ENCODE measurements at places on chromosomes 2 and 18.

DNA sequence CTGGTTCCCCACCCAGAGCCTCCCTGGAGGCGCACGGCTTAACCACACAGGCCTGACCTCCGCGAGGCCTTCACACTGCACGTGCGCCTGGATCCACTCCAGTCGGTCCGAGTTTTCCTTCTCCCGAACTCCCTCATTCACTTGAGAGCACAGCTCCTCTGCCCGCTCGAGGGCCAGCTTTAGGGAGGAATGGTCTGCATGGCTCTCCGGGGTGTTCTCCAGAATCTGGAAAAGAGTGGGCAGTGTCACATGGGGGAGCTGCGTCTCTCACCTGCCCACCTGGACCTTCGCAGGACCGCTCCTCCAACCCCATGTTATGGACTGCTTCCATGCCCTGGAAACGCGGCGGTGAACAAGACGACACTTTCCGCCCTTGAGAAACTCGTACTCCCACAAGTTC lies 35.9 kb downstream of the FAM228A start:
- DNase-seq: no peak

DNA sequence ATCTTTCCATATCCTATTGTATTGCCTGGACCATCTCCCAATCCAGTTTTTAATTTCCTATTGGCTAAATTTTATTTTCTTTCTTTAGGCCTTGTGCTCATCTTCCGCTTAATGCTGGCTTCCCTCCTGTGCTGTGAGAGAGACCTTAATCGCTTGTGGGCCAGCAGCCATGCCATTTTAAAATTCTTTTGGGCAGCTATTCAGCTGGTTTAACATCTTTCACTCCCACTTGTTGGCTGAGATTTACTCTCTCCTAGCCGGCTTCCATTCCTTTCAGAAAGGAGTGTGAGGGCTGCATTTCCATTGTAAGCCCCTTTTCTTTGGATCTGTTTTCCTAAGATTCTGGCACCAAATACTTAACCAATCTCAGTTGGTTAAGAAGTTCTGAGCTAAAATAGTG lies 140.9 kb upstream of the RASGRP3 start:
- DNase-seq: no peak

GRCh38 chr2:65059071-65059470 lies 2.9 kb downstream of the CEP68 start:
- peak; percentile 43 for DNase-seq

DNA sequence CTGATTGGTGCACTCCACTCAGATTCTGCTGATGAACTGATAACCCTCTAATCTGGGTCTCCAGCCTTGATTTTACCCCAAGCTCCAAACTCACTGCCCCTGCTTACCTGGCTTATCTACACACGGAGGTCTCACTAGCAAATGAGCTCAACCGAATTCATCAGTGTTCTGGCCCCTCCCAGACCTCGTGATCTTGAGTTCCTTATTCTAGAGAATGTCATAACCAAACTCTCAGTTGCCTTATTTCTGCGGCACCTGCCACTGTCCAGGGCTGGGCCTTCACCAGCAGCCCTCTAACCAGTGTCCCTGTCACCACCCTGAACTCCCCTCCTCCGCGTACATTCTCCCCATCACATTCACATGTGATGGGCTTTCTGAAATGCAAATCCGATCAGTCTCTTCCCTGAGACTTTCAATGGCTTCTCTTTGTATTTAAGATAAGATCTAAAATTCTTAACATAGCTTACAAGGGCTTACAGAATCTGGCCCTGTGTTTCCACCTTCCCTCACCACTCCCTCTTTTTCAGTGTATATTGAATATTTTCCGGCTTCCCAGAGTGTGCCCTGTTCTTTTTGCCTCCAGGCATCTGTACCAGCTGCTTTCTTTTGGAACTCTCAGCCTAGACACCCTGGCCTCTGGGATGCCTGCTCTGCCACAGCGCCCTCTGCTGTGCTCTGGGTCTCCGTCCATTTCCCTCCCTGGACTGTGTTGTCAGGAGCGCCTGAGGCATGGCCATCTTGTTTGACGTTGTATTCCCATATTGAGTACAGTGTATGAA lies 31.1 kb downstream of the NAB1 start:
- peak; percentile 28 for DNase-seq

Data from right cardiac atrium (tissue), 5 donors.